Activated CD4-positive, alpha-beta T cell treated with anti-CD3 and anti-CD28 coated beads, Interleukin-2, amount 50 U/mL, for 1 hour (primary cell): ENCODE measurements at places on chromosomes 2 and 18.

DNA sequence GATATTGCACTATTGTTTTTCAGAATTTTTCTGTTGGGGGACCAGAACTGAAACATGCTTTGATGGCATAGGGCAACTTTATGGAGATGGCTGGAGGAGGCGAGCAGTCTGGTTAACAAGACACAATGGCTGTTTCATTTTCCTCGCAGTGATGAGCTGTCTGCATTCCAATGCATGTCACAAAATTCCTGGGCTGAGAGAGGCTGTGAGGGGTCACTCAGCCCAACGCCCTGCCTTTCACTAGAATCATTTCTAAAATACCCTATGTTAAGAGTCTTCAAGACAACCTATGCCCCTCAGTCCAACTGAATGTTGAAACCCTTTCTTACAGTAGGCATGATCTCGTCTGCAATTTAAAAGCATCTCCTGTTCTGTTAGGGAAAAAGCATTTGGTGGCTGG lies 1090.0 kb downstream of the BCL11A start:
- DNase-seq, result no peak

GRCh38 chr18:1050012-1050657 lies 145.5 kb downstream of the ADCYAP1 start:
- no peak for DNase-seq

GRCh38 chr2:186891185-186891621 lies 42.2 kb upstream of the ZSWIM2 start:
- no peak for DNase-seq

DNA sequence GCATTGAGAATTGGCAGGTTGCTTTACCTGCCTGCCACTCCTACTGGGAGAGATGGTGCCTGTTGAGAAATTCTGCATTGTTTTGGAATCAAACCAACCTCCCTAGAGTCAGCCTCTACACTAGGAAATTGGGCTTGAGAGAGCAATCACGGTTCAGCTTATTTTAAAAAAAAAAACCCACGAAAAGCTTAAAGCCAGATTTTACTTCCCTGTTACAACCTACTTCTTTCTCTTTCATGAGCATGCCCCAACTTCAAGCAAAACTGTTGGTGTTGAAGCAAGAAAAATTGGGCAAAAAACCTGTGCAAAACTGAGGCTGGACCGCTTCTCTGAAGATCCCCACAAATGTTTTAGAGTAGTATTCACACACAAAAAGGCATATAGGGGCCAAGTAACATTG lies 134.6 kb upstream of the ZEB2 start:
- no peak for DNase-seq

DNA sequence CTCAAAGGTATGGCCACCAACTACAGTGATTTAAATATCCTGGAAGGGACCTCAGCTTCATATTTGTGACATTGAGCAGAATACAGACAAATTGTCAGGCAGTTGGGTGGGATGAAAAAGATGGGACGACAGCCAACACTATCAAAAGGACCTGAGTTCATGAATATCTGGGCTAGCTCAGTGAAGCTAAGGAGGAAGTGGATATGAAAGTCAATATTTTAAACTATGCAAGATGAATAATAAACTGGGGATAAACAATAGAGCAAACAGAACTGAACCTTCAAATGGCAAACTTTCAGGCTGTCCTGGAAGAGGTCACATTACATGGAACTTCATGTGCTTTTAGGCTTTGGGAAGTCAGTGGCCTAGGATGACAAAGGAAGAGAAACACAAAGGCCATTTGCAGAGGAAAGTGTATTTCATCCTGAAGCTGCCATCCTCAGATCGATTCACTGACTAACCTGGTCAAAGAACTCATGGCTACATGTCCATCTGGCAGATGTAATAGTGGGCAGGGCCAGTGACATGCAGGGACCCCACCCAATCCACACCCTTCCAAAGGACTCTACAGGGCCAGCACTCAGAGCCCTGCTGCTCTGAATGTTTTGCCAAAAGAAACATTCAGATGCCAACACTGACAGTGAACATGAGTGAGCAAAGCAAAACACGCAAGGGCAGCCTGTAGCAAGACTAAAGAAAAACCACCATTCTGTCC lies 175.7 kb downstream of the ETAA1 start:
- no peak for DNase-seq

GRCh38 chr2:241844831-241845578 lies 13.7 kb downstream of the PDCD1 start:
- DNase-seq, result no peak

- no peak for DNase-seq
Measured at GRCh38 chr2:16568998-16569784, 96.4 kb downstream of the CYRIA start.
